ENCODE measurements at places on chromosomes 2 and 18.

GRCh38 chr18:79781331-79781941 is 16.3 kb upstream of the KCNG2 start:
- no peak for DNase-seq

GRCh38 chr2:212327171-212327809 is 211.3 kb downstream of the ERBB4 start:
- no peak for DNase-seq

DNA sequence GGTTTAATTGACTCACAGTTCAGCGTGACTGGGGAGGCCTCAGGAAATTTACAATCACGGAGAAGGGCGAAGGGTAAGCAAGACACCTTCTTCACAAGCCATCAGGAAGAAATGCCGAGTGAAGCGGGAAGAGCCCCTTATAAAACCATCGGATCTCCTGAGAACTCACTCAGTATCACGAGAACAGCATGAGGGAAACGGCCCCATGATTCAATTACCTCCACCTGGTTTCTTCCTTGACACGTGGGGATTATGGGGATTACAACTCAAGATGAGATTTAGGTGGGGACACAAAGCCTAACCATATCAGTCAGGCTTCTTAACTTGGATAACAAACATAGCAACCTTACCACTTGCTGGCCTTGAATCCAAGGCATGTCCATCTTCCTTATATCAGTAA is 289.0 kb upstream of the STON1 start:
- DNase-seq, result no peak

GRCh38 chr2:1972422-1972821 is 228.1 kb upstream of the PXDN start:
- DNase-seq, result no peak

DNA sequence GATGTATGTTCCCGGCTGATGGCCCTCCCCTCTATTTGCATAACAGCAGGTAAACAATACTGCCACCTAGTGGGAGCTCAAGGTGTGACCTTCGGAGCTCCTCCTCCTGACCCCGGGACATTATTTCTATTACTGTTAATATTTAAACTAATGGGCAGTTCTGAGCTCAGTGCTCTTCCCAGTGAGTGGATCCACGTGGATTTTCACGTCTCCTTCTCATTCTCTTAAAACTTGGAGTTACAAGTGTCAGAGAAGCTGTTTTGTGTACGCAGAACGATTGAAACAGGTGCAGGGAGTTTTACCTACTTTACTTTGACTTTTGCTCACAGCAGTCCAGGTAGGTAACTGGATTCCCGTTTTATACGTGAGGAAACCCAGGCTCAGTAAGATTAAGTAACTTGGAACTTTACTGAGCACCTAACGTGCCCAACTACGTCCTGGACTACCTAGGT is 127.3 kb downstream of the PRKCE start:
- peak; percentile 72 for DNase-seq

- no peak for DNase-seq
These were observed 21.6 kb upstream of the AGFG1 start for GRCh38 chr2:227450311-227450841.

- no peak for DNase-seq
These were observed 10.7 kb upstream of the SLC14A1 start for GRCh38 chr18:45713239-45713638.

GRCh38 chr2:189555232-189555631 is 25.4 kb downstream of the SLC40A1 start:
- DNase-seq, result no peak

GRCh38 chr2:127680706-127681287 is 5.5 kb upstream of the LIMS2 start:
- no peak for DNase-seq

- no peak for DNase-seq
These were observed 296.9 kb upstream of the TRIB2 start for GRCh38 chr2:12419803-12420202.

- DNase-seq, result no peak
These were observed 1110.6 kb upstream of the ACVR2A start for GRCh38 chr2:146734042-146734820.

- no peak for DNase-seq
These were observed 259.0 kb upstream of the ERBB4 start for GRCh38 chr2:212797484-212798205.

DNA sequence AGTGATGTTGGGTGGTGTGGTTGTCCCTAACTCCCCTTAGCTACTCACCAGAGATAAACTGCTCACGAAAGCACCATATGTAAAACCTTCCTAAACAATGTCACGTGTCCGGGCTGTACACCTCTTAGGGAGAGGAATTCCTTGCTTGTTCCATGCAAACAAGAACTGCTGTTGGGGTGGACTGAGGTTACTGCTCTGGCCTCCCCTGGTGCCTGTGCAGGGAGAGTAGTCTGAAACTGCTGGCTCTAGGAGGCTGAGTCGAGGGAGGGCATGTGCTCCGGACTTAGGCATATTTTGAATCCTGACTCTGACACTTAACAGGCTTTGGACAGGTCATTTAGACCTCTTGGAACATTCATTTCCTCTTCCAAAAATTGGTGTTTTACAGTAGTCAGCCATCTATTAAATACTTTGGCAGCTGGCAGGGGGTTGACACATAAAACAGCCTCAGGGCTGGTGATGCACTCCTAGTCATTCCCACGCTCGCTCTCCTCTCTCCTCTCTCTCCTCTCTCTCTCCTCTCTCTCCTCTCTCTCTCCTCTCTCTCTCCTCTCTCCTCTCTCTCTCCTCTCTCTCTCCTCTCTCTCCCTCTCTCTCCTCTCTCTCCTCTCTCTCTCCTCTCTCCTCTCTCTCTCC is 10.6 kb downstream of the THNSL2 start:
- no peak for DNase-seq

Data from effector CD4-positive, alpha-beta T cell (primary cell).